ENCODE measurements at places on chromosomes 16 and 17.

DNA sequence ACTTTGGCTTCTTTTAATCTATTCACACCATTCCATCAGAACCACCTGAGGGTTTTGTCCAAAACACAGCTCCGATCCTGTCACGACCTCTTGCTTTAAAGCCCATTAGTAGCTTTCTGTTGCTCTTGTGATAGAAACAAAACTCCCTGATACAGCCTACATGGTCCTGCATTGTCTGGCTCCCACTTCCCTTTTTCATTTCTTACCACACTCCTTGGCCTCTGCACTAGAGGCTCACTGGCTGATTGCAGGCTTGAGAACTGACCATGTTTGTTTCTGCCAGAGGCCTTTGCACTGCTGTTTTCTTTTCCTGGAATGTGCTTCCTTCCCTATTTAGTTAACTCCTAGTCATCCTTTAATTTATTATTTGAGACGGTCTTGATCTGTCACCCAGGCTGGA lies 23.7 kb downstream of the IST1 start:
- no peak for DNase-seq

GRCh38 chr17:62206550-62206949 lies 141.5 kb upstream of the MED13 start:
- DNase-seq, result no peak

- DNase-seq, result peak; percentile 58
These were observed 10.2 kb upstream of the UBE2I start for GRCh38 chr16:1299012-1299867.

GRCh38 chr17:76385892-76386786 lies 1.7 kb downstream of the SPHK1 start:
- DNase-seq, result peak; percentile 90

- no peak for DNase-seq
These were observed 1.1 kb downstream of the G6PC1 start for GRCh38 chr17:42901535-42902229.

DNA sequence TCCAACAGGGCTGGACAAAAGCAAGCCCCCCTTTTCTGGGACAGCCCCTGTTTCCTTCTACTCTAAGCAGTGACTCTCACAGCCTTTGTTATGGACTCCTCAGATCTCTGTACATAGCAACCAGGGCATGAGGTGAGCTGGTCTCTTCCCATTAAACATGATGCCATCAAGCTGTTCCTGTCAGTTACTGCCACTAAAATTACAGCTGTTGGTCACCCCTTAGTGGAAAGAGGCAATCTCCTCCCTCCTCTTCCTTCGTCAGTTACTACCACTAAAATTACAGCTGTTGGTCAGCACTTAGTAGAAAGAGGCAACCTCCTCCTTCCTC lies 95.2 kb upstream of the SMIM36 start:
- DNase-seq, result no peak

GRCh38 chr17:38893607-38894006 lies 23.7 kb downstream of the LASP1 start:
- no peak for DNase-seq

GRCh38 chr17:1643293-1643998 lies 2.1 kb downstream of the SCARF1 start:
- peak; percentile 86 for DNase-seq
